ENCODE measurements at places on chromosomes 13 and 19. TPM values are rescaled to one million over a fixed set of nuclear protein-coding genes. Genes with fewer than 3 reads are reported as not detected.

DNA sequence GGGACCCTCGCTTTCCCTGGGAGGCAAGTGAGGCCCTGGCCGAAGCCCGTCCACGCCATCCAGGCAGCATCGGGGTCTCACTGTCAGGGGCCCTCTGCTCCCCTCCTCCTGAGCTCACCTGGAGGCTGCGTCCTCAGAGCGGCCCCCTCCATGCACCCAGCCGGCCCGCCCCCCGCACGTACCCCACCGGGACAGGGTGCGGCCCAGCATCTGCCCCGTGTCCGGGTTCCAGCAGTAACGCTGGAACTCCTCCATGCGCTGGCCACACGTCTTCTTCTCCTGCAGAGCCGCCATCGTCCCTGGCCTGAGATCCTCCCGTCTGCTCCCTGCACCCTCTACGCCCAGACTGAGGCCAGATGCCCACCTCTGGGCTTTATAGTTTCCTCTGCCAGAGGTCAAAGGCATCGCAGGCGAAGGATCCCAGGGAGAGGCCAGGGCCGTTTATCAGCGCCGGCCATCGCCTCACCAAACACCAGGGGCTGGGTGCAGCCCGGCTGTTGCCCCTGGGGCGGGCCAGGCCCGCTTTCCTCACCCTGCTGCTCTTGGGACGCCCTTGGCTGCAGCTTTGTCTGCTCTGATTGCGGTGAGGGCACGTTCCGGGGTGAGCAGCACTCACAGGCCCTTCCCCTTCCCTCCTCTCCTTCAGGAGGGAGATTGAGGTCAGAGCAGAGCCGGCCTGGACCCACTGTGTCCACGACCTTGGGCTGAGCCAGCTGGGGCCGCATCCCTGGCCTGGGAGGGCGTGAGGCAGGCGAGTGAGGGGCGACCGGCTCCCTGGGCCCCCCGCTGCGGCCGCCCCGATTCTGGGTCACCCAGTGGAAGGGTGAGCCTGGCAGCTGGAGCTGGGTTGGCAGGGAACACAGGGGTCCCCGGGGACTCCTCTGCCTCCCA lies at the start of gene ATP4B:
Gene ATP4B (minus strand): TSS at position 348 of the 891 bp plus-strand sequence. CDS start 54 bp downstream, at position 294.
- peak; percentile 72 for DNase-seq

- no peak for DNase-seq
These were observed 417.8 kb upstream of the DACH1 start for GRCh38 chr13:72284791-72285190.

The TRIP10 gene
- polyA plus RNA-seq: 116 TPM

- no peak for DNase-seq
These were observed 10.6 kb upstream of the CEACAM21 start for GRCh38 chr19:41565379-41565720.

The ATP12A gene
- not detected for polyA plus RNA-seq

The LILRA1 gene
- polyA plus RNA-seq: 0.51 TPM

Measured in left lung (tissue), 14 donors.